ENCODE measurements at places on chromosomes 7 and 10.

- DNase-seq, result no peak
Observed at GRCh38 chr7:70354409-70355169, 756.3 kb downstream of the AUTS2 start.

- no peak for DNase-seq
Observed at GRCh38 chr10:110502851-110503301, 5.2 kb downstream of the DUSP5 start.

GRCh38 chr10:69968830-69969229, 83.8 kb upstream of the MACROH2A2 start:
- DNase-seq, result no peak

GRCh38 chr7:7565746-7566650, 686 bp upstream of the MIOS start:
- DNase-seq, result no peak

GRCh38 chr10:86182150-86182549, 184.4 kb downstream of the GRID1 start:
- no peak for DNase-seq

DNA sequence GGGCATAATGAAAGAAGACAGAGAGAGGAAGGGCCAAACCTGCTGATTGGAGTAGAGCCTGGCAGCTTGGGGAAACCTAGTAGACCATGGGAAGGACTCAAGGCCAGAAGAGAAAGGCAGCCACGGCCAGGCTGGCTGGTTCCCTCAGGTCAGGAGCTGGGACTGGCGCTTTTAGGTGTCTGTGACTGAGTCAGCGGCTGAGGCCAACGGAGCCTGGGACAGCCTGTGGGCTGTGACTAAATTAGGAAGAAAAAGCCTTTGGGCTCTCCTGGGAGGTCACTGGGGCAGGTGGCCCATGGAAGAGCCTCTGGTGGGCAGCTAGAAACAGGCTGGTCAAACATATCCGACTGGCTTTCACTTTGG, 108.9 kb upstream of the PDCD4 start:
- no peak for DNase-seq

DNA sequence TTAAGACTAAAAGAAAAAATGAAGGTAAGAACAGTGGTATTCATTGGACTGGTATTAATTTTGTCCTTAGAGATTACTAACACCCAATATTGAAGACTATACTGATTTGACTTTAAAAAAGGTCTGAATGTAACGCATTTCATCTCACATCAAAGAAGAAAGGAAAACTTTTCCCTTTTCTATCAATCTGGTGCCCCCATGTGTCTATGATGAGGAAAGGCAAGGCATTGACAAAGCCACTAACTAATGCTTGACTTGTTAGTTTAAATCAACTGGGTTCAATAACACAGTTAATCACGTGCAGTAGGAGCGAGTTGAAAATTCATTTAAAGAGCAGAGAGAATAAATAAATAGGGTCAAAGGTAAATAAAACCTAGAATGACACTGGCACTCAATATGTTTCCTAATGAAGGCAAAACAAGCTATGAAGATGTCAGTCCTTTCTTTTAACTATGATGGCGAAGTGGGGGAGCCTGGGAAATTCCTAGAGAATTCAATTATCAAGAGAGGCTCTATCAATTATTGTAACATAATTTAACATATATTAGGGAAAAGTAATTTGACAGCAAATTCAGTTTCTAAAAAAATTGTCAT, 180.9 kb downstream of the ANK3 start:
- no peak for DNase-seq

GRCh38 chr7:7236041-7236440, 53.7 kb downstream of the C1GALT1 start:
- DNase-seq, result no peak

DNA sequence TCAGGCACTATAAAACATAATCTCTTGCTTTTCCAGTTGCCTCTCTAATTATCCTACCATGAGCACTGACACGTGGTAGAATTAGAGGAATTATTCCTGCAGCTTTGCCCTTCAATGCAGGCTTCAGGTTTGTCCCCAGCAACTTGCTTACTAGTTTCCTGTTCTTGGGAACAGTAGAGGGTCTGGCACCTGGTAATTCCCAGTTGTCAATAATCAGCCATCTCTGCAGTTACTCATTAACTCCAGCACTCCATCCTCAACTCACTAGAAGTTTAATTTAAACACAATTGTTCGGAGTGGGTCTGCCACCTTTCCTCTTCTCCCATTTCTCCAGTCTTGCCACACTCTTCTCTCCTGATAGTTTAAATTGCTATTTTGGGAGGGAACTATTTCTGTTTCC, 324.3 kb upstream of the KIAA1217 start:
- DNase-seq, result no peak

DNA sequence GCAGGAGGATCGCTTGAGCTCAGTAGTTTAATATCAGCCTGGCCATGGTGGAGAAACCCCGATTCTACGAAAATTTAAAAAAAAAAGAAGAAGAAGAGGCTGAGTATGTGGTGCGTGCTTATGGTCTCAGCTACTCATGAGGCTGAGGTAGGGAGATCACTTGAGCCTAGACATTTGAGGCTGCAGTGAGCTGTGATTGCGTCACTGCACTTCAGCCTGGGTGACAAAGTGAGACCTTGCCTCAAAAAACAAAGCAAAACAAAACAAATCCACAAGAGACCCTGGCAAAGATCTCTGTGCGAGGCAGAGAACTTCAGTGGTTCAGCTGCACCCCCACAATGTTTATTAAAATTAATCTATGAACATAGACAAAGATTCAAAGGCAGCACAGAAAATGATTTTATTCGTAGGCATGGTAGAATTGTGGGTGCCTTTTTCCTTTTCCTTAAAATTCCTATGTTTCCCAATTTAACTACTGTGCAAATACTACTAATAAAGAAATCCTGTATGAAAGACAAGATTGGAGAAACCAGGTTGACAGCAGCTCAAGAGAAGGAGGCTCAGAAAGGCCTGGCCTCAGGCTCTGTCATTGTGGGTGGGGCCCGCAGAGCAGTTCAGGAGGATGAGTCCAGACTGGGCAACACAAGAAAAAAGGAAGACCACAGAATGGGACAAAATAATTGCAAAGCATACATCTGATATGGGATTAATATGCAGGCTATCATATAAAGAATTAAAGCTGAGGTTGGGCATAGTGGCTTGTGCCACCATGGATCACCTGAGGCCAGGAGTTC, 24.5 kb upstream of the PURB start:
- no peak for DNase-seq

DNA sequence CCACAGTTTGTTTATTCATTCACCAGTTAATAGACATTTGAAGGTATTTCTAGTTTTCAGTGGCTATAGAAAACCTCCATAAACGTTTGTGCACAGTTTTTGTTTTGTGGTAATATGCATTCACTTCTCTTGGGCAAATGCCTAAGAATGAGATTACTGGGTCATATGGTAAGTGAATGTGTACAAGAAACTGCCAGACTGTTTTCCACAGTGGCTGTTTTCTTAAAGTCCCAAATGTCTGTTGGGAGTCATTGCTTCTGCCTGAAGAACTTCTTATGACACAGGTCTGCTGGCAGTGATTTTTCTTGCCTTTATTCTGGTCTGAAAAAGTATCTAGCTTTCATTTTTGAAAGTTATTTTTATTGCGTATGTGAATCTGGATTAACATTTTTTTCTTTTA, 35.5 kb downstream of the NHLRC2 start:
- DNase-seq, result no peak

GRCh38 chr10:3312403-3312940, 139.9 kb upstream of the PITRM1 start:
- no peak for DNase-seq

- no peak for DNase-seq
Observed at GRCh38 chr10:930625-931325, 730 bp downstream of the LARP4B start.

DNA sequence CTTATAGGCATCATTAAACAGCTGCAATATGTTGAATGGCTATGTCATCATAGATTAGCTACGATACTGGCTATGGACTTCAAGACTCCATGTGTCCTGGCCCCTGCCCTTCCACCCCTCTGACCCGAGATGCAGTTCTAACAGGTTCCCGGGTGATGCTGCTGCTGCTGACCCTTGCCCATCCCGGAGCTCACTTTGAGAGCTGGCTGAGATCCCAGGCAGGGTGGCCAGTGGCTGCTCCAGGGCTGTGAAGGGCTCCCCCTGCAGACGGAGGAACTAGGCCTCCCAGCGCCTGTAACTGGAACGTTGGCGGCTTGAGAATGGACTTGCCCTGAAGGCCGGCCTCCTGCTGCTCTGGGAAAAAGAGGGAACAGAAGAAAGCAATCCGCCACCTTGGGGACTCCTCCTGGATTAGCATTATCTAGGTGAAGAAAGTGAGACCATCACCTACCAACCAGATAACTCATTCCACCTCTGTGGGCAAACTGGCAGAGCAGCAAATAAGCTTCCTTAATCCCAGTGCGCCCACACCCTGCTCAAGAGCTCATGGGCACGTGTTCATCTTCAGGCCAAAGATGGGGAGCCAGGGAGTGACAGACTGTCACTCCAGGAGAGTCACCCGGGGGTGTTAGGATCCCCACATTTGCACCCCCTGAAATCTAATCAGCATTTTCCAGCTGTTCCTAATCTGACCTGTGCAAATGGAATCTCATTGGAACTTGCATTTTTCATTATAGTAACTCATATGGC, 56.8 kb downstream of the PARP12 start:
- no peak for DNase-seq

DNA sequence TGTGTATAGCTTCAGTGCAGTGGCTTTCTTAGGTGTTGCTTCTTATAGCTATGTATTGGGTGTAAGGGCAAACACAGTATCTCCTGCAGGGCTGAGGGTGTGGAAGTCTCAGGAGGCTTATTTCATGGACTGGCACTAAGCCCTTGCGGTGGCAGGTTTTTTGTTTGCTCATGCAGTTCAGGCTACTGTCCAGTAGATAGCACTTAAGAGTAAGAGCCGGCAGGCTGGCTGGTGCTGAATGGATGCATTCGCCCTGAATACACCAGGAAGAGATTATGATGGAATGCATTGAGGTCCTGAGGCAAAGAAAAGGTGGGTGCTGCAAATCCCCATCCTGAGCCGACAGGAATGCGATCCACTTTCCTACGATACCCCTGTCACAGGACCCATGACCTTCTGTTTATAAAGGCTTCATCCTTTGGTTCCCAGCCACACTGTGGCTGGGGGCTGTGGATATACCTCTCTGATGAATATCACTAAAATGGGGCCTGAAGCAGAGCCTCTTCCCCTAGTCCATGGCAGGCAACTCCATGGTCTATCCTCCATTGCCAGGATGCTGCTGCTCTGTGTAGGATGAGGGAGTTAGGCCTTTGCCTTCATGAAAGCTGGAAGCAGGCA, 44.9 kb downstream of the ANXA8 start:
- DNase-seq, result no peak

DNA sequence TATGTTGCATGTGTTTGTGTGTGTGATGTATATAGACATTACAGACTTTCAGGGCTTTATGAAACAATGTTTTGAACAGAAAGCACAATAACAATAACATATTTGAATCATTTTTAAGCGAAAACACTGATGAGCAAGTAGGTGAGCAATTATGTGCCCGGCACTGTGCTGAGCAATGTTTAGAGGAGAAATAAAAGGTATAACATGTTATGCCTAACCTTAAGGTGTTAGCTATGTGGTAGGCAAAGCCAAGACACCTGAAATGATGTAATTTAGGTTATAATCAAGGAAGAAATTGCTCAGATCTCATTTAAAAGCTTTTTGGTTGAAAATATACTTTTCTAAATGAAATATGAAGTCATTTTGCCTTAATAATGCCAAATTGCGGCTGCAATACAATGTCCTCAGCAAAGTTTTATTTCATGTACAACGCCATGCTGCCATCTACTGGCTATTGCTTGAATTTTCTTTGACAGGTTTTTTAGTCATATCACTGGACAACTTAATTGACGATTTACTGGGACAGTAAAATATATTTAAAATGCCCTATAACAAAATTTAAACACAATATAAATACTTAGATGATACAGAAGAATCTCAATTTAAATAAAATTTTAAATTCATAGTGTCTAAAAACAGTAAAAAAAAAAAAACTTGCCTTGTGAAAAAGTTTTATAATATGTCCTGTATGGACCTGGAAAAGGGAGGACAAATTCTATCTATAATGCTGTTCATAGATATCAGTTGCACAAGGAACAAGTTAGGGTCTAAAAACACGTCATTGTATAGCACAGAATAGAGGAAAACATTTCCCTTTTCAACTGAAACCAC, 131.1 kb upstream of the CDK1 start:
- peak; percentile 20 for DNase-seq

Measured in effector memory CD4-positive, alpha-beta T cell (primary cell).